ENCODE measurements at places on chromosomes 1 and 21.

DNA sequence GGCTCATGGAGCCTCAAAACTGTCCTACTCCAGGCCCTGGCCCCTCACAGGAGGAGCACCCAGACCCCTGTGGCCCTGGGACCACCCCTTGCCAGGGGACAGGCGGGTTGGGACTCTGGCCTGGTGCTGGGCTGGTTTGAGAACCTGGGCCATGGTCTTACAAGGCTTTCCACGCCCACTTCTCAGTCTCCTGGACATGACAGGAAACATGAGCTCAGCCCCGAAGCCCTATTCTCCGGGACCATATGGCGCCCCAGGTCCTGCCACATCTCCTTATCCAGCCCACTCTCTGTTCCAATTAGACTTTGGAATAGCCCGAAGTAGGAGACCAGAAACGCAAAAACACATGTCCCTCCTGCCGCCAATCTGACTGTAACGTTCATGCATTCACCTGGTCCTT is 47.9 kb downstream of the KCNAB2 start:
- DNase-seq = peak; percentile 10

DNA sequence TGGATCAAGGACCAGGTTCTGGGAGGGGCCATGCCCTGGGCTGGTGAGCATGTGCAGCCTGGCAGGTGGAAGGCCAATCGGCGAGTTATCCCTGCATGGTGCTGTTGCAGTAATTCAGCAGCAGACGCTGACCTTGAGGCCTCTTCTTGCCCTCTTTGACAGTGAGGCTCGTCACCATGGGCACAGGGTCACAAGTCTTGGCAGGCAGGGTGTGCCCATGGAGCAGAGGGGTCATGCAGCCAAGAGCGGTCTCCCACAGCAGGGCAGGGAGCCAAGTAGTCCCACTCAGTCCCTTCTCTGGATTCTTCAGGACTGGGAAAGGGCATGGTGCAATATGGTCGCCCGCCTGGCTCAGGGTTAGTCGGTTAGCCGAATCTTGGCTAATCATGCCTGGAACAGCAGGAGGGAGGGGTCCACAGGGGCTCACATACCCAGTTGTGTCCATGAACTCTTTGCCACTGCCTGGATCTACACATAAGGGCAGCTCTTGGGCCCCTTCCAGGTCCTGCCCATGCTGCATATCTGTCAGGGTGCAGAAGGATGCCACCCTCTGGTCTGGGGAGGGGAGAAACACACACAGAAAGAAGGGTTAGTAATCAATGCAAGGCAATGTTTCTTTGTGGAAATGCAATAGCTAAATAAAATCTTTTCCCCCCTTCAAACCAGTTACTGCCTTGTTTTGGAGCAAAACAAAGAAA is 226.8 kb downstream of the SIPA1L2 start:
- DNase-seq = peak; percentile 59

DNA sequence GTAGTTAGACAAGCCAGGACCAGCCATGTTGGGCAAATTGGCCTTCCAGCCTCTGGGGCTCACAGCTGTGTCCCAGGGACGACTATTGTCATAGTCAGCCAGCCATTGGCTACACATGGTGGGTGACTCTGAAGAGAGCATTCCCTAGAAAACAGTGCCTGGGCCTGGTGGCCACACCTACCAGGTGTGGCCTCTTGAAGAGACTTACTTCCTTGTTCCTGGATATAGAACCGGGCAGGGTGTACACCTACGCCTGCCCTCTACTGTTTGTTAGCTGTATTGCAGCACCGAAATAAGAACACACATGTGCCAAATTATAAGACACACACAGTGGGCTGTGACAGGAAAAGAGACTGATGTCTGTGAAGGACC is 134.6 kb upstream of the ARHGEF16 start:
- peak; percentile 12 for DNase-seq

DNA sequence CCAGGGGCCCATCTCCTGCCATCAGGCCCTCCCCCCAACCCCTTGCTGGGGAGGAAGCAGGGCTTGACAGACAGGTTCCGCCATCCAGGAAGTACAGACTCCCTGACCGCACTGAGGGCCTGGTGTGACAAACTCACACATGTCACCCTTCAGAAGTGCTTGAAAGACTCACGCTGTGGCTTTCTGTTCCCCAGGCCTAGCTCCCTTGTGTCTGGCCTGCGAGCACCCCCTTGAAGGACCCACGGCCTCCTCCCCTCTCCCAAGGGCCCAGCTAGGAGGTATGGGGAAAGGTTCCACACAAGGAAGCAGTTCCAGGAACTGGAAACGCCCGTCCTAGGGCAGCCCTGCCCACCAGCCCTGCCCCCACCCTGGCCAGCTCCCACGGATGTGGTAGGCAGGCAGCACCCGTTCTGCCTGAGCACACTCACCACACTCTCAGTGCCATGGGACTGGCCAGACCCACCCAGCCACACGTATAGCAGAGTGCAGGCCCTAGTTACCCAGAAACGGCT is 26.7 kb downstream of the SLC2A1 start:
- DNase-seq = peak; percentile 71

DNA sequence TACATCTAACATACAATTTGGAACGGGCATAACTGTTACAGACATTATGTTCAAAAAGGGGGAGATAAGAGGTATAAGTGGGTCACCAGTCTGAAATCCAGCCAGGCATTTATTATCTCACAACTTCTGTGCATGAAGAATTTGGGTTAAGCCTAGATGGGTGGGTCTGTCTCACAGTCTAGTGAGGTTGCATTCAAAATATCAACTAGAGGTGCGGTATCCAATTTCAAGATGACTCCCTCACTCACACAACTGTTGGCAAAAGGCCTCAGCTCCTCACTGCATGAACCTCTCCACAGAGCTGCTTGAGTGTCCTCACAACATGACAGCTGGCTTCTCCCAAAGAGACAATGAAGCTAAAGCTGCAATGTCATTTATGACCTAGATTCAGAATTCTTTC is 4.7 kb downstream of the AUNIP start:
- no peak for DNase-seq

- DNase-seq = no peak
Observed at GRCh38 chr1:20403423-20404145, 82.4 kb downstream of the CAMK2N1 start.

DNA sequence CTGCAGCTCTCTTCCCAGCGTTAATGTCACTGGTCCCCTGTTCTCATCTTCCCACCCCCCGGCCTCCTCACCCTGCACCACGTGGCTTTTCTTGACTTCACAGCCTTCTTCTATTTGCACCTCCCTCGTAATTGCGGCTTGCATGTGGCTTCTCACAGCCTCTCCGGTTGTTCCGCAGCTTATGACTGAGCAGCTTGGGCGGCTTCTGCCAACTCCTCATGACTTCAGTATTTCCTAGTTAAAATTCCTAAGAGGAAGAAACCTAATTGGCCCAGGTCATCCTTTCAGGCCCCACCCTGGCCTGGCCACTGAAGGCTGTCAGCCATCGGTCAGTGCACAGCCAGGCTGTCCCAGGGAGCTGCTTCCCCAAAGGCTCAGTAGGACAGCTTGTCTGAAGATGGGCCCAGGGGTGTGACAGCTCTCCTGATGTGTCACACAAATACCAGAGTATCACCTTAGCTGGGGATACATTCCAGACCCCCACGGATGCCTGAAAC is 8.6 kb upstream of the RERE start:
- DNase-seq = peak; percentile 50

DNA sequence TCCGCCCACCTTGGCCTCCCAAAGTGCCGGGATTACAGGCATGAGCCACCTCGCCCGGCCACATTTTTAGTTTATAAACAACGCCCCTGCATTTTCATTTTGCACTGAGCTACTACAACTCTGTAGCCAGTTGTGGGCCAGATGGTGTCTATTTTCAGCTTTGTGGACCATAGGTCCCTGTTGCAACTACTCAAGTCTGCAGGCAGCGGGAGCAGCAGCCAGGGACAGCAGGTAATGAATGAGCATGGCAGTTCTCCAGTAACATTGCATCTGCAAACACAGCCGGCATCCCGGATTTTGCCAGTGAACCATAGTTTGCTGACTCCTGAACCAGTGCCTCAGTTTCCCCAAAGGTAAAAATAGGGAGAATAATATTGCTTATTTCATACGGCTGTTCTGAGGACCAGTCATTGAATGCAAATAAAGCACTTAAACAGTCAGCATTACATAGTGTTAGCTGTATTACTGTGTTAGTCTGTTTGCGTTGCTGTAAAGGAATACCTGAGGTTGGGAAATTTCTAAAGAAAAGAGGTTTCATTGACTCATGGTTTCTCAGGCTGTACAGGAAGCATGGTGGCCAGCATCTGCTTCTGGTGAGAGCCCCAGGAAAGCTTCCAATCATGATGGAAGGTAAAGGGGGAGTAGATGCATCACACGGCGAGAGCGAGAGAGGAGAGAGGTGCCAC is 65.5 kb upstream of the SLC45A1 start:
- DNase-seq = no peak

DNA sequence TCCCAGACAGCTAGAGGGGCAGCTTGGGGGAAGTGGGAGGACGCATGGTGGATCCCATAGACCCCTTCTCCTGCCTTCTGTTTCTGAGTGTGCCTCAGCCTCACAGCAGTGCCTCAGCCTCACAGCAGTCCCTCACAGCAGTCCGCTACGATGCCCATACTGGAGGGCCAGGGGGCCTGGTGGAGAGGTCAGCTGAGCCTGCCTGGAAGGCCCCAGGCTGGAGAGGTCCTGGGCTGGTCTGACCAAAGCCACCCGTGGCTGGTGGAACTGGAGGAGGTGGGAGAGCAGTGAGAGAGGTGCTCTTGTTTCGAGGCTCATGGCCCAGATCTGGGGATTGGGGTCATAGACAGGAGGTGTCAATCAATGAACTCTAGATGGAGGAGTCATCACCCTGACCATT is 16.0 kb upstream of the RSPO1 start:
- DNase-seq = no peak

GRCh38 chr1:3697810-3698209 is 45.5 kb downstream of the TP73 start:
- DNase-seq = no peak

GRCh38 chr1:231691618-231692259 is 65.1 kb downstream of the DISC1 start:
- peak; percentile 68 for DNase-seq

DNA sequence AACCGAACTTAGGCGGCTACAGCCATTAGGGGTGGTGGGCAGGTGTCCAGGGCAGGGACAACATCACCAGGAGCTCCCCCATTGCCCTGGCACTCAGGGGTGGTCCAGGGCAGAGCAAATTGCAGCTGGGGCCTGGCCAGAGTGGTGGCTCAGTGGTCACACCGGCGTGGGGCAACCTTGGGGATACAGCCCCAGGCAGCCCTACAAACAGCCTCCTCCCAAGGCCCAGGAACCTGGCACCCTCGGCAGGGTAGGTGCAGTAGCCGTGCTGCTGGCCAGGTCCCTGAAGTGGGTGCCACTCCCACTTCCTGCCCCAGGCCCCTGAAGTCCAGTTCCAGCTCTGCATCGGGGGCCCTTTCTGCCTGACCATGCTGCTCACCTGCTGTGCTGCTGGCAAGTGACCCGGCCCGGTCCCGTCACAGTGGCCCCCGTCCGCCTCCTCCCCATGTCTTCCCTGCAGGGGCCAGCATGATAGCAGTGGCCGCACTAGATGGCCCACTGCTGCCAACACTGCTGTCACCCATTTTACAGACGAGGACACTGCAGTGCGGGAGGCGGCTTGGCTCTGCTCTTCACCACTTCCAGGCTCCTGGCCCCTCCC is 712.8 kb downstream of the MATN1 start:
- DNase-seq = no peak

Measured in left ventricle myocardium superior (tissue), 1 donor.